ENCODE measurements at places on chromosomes 4 and X.

GRCh38 chrX:133991814-133992213 is 6.4 kb upstream of the GPC3 start:
- DNase-seq: no peak

- DNase-seq: no peak
These were observed 31.0 kb upstream of the SLC34A2 start for GRCh38 chr4:25624616-25625015.

DNA sequence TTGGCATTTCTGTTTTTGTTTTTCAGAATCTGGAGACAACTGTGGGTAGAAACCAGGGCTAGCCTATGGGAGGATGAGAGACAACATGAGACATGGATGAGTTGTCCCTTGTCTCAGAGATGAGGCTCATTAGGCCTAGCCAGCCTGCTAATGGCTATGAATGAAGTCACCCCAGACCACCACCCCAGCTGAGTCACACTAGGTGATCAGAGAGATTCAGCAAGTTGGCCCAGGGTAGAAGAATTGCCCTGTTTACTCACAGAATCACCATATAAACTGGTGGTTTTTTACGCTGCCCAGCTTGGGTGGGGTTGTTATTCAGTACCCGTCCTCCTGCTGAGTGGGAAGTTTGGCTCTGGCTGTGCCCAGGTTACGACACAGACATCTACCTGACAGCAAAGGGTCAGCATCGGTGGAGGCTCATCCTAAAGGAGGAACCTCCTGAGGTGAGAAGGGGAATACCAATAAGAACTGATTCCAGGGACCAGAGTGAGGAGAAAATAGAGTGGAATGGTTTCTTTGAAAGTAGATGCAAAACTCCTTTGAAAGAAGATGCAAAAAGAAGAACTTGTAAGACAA is 17.2 kb upstream of the ARSJ start:
- DNase-seq: no peak

DNA sequence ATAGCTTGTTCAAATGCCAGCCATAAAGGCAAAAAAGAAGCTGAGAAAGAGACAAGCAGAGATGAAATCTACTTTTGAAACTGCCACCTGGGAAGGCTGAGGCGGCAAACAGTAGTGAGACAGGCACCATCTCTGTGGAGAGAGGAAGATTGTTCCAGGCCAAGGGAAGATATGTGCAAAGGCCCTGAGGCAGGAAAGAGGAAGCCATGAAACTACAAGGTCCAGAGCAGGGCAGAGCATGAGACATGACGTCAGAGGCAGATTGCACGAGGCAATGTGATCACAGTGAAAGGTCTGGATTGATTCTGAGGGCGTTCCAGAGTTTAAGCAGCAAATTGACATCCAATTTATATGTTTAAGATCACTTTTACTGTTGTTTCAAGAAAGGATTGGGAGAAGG is 226.1 kb downstream of the QDPR start:
- no peak for DNase-seq

DNA sequence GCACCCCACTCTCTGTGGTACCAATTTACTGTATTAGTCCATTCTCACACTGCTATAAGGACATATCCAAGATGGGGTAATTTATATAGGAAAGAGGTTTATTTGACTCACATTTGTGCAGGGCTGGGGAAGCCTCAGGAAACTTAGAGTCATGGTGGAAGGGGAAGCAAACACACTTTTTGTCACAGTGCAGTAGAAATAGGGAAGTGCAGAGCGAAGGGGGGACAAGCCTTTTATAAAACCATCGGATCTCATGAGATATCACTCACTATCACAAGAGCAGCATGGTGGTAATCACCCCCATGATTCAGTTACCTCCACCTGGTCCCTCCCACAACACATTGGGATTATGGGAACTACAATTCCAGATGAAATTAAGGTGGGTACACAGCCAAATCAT is 766.9 kb upstream of the PCDH10 start:
- no peak for DNase-seq

DNA sequence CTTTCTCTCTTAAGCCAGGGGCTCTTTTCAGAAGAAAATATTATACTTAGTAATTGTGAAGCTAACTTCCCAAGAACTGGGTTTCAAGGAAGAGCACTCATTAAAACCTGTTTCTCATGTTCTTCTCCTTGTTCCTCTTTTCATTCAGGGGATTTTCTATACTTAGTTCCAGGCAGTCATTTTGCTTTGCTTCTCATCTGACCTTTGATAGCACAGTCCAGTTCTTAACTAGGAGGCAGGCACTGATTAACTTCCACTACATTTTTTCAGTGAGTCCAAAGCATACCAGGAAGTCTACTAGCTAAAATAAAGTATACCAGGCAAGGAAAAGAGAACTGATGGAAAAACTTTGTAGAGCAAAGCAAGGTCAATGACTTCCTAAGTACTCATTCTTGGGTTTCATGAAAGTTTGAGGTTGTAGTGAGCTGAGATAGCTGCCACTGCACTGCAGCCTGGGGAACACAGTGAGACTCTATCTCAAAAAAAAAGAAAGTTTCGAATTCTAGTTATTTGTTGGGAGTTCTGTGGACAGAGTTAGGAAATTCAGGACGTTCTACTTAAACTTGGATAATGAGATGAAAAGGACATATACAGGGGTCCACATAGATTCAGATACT is 190.1 kb upstream of the HS3ST1 start:
- DNase-seq: no peak

- DNase-seq: no peak
These were observed 20.5 kb upstream of the AFAP1 start for GRCh38 chr4:7960017-7960789.

DNA sequence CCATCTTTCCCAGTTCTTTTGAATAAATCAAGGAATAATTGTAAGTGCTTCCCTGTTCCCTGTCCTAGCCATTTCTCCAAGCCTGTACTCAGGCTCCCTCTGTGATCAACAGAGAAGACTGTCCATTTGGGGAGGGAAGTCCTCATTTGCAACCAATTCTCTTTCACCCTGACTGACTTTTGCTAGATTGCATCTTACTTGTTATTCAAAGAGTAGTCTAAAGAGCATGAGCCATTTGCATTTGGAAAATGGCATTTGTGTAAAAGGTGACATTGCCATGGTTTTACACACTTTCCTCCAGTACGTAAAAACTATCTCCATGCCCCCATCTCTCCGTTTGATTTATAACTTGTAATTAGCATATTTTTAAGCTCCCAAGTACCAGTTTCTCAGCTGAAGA is 110.6 kb downstream of the MBNL3 start:
- DNase-seq: no peak

DNA sequence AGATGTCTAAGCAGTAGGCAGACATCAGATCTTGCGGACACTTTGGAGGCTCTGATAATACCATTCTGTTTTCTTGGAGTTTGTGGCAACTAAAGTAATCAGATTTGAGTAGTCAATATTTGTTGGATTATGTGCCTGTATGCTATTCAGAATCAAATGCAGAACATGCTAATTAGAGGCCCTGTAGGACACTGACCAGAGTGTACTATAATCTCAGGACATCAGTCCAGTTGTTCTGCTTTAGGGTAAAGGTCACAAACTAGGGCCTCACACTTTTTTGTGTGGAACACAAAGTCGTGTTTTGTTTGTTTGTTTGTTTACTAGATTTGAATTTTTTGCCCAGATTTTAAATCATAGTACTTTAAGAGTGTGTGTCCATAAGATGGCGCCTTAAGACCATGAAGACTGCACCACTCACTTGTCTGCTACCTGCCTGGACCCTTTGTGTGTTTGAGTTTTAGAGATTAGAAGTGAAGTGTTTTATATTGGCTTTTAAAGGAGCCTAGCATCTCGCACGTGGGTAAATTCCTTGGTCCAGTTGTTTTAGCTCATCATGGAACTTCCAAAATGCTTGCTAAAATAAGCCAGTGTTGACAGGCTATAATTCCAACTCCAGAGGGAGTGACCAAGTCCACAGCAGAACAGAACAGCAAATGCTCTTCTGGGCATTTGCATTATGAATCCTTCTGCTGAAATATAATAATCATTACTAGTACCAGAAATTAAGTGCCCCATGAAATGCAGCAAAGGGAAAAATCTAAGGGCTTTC is 34.7 kb downstream of the IL13RA1 start:
- no peak for DNase-seq

All from stimulated activated CD4-positive, alpha-beta T cell treated with anti-CD3 and anti-CD28 coated beads, TNF-alpha, amount 100 ng/mL, for 24 hours (primary cell).